ENCODE measurements at places on chromosomes 11 and 22.

GRCh38 chr11:61331651-61332050, 1.3 kb downstream of the DDB1 start:
- DNase-seq, result no peak

- DNase-seq, result no peak
Observed at GRCh38 chr11:12547953-12548650, 126.1 kb upstream of the TEAD1 start.

GRCh38 chr11:133927690-133928627, 28.8 kb downstream of the IGSF9B start:
- peak; percentile 77 for DNase-seq

GRCh38 chr11:123561431-123561800, 93.0 kb downstream of the SCN3B start:
- DNase-seq, result no peak

DNA sequence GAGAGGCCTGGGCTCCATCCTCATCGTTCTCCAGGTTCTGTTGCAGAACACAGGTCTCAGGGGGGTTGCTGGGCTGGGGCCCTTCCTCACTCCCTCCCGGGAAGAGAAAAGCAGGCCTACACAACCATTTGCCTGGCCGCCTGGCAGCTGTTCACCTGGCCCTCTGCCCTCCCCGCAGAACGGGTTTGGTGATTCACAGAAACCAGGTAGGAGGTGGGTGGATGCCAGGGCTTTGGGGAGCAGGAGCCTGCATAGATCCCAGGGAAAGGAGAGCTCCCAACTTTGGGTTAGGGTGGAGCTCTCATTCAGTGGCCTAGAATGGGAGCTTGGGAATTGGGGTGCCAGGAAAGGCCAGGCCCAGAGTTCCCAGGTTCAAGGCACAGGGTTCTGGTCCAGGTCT, 995 bp downstream of the TMEM134 start:
- DNase-seq, result no peak
